AG04449 (cell line): ENCODE measurements at places on chromosomes 16 and 17.

DNA sequence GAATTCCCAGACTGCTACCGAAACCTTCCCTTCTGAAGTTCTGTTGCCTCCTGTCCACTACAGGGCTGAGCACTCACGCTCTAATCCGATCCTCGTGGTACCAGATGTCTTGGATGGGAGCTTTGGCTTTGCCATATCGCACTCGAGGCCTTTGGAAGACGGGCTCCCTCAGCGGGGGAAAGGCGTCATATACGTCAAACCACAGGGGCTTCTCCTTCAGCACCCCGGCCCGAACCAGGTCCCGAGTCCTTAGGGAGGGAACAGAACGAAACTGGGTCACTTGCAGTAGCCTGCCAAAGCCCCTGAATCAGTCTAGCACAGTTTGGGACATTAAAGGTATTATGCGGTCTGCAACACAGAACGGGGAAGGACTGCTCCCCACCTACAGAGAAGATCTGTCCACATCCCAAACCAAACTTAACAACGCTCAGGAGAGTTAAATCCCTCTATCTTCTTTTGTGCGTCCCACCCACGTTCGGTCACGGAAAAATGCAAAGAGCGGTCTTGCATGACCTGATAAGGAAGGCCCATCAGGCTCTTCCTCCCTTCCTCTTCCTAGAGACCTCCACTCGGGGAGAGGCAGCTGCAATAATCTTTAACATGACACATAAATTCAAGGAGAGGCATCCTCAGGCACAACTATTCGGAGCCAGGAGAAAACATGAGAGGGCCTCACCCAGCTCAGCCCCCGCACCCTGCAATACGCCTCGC is 526 bp downstream of the MRPS23 start:
- DNase-seq, result no peak

DNA sequence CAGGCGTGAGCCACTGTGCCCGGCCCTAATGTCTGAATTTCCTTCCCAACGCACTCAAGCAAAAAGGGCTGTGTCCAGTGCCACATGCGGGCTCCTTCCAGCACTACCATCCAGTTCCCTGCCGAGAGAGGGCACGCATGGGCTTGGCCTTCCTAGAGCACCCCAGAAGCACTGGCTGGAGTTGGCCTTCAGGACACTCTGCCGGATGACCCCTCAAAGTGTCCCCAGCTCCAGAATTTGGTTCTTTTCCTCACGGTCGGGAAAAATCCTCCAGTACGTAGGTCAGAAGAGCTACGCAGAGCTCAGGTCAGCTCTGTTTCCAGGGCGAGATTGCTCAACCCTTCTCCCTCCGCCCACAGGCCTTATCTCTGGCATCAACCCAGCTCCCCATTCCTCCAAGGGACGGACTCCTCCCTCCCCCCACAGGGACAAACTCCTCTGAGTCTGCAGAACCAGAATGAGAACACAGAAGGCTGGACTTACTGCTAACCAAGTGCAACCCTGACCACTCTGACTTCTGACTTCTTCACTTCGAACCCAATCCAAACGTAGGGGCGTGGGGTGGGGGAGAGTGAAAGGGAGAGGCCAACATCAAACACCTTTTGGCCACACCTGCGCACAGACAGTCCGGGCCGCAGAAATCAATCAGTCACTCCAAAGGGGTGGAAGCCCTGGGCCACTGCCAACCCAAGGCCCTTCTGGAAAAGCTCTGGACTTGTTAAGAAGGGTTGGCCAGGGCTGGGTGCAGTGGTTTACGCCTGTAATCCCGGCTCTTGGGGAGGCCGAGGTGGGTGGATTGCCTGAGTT is 3.6 kb downstream of the CDC42EP4 start:
- DNase-seq, result no peak

DNA sequence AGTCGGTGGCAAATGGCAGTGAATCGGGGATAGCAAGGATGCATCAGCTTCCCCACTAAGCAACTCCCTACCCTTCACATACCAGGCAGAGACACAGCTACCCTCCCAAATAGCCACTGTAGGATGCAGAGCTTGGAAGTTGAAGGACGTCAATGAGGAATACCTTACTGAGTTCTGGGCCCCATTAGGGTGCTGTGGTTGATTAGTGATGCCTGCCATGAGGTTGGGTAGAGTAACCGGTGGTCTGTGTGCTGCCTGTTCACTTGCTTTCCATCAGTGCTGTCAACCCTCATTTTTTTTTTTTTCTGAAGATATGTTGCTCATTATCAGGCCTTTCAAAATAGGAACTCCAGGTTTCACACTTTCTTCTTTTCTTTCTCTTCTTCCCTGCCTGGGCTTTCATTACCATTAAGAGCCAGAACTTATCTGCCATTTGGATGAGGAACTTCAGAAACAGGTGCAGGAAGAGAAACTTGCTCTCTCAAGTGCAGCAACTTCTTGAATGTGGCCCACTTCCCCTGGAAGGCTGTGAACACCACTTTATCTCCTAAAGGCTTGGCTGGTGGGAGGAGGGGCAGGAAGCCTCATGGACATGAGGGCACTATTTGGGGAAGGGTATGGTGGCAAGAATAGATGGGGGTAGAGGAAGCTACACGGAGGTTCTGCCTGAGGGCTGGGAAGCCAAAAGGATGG is 183.5 kb downstream of the NTN1 start:
- DNase-seq, result no peak

DNA sequence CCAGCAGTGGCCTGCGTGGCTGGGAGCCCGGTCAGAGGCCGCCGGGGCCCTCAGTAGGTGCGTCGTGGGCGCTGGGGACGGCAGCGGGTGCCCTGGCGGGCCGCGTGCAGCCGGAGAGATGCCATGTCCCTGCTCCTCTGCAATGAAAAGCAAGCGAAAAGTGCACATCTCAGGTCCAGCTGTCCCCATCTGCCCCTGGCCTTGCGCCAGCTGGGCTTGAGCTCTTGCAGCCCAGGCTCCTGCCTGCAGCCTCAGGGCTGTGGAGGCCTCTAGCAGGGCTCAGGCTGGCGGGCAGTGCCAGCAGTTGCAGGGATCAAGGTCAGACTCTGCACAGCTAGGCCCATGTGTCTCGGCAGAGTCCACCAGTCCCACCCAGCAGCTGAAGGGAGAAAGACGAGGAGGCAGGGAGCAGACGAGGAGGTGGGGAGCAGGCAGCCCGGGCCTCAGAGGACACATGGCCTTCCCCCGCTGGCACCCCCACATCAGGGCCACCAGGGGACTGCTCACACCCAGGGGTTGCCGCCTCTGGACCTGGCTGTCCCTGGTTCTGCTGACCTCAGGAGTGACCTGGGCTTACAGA is 11.2 kb downstream of the SLC16A3 start:
- no peak for DNase-seq

- DNase-seq, result no peak
Measured at GRCh38 chr17:75673487-75673886, 6.3 kb downstream of the SAP30BP start.

DNA sequence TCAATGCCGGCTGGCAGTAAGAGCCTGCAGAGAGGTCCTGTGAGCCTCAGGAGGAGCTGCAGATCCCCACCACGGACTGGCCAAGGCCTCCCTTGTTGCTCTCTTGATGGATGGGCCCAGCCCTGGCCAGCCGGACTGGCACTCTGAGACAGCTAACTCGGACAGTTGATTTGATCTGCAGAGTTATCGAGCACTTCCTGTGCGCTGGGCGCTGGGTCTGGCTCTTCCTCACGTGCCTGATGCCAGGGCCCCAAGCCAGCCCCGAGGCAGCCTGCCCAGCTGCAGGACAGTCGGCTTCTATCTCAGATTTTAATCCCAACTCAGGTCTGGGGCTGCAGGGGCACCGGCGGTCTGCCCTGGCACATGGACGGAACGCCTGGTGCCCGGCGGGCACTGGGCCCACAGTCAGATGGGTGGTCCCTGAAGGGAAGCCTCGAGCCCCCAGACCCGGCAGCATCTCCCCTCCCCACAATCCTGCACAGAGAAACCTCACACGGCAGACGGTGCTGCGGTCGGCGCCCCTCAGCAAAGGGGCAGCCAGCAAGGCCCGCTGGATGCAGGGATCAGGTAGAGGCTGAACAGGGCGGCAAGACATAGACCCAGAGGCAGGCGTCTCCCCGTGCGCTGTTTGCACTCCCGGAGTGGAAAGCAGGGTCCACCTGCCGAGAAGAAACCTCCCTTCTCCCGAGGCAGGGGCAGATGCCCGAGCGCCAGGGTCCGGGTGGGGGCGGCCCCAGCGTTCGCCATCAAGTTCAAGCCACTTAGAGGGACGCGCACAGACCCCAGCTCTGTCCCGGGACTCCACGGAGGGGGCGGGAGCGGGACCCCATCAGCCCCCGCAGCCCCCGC is 34.0 kb downstream of the TIMM22 start:
- DNase-seq, result no peak

DNA sequence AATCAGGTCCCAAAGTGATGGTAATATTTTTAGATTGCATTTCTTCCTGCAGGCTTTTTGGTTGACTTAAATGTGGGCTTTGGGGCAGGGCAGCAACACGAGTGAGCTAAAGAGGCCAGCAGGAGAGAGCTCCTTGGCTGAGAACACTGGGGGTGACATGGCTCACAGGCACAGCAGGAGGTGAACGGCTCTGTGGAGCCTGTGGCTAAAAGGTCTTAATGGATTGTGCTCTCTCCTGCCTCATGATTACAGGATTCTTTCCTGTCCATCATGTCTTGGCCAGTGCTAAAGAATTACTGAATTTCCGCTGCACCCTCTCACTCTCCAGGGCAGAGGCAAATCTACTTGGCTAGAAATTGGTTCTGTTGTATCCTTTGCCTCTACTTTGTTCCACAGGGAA is 366.6 kb downstream of the HS3ST4 start:
- no peak for DNase-seq

GRCh38 chr17:72427761-72428109 is 306.9 kb downstream of the SOX9 start:
- no peak for DNase-seq

DNA sequence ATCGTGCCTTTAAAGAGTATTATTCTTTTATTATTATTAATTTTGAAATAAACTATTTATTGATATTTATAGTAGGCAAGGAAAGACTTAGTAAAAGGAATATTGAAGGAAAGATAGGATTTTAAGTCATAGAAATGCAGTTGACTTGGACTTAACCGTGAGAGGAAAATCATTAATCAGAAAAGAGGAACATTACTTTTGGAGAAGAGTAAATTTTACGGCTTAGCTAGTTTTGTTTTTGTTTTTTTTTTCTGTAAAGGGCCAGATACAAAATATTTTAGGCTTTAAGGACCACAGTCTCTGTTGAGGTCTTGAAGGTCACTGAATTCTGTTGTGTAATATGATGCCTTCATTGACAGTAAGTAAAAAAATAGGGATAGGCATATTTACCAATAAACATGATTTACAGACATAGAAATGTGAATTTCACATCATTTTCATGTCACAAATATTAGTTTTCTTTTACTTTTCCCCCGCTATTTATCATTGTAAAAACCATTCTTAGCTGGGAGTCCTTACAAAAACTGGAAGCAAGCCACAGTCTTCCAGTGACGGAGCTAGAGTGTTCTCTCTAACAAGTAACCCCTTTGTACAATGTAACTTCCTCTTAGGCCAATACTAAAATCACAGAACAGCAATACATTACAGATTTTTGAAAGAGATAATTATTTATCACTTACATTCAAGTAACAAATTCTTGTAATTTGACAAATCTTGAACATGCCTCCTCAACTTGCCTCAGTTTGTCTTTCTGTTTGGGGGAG is 2.3 kb upstream of the KCNJ16 start:
- no peak for DNase-seq

GRCh38 chr17:2403044-2403443 is 2.2 kb upstream of the MNT start:
- no peak for DNase-seq

- DNase-seq, result no peak
Measured at GRCh38 chr17:49407086-49407485, 7.6 kb downstream of the PHB1 start.

- peak; percentile 7 for DNase-seq
Measured at GRCh38 chr17:71976011-71976649, 144.7 kb upstream of the SOX9 start.

DNA sequence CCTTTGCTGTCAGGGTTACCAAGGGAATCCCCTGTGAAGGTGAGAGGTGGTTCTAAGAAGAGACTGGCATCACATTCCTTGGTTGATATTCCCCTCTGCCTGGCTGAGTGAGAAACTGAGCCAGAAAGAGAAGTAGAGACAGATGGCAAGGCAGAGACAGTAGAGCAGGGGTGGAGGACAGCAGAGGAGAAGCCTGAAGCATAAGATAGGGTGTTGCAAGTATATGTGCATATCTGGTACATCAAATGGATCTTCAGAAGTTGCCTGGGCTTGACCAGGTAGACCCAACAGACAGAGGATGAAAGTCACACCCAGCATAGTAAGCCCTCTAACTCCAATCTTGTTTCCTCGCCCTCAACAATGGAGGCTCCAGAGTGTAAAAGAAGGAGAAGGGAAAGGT is 7.9 kb upstream of the THUMPD1 start:
- no peak for DNase-seq

DNA sequence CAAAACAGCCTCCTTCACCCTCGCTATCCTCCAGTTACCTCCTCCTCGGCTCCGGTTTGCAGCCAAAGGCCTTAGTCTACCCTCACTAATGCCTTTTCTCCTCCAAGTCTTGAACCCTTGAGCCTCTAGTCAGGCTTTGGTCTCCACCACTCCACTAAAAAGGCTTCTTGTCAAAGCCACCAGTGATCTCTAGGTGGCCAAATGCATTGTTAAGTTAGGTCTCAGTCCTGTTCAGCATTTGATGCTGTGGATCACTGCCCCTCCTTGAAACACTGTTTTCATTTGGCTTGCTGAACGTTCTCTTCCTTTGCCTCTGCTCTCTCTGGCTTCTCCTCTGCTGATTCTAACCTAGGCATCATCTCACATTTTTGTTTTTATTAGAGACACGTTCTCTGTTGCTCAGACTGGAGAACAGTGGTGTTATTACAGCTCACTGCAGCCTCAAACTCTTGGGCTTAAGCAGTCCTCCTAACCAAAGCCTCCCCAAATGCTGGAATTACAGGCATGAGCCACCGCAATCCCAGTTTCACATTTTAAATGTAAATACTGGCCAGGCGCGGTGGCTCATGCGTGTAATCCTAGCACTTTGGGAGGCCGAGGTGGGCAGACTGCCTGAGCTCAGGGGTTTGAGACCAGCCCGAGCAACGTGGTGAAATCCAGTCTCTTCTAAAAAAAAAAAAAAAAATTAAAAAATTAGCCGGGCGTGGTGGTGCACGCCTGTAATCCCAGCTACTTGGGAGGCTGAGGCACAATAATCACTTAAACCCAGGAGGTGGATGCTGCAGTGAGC is 1.1 kb downstream of the SGF29 start:
- no peak for DNase-seq

DNA sequence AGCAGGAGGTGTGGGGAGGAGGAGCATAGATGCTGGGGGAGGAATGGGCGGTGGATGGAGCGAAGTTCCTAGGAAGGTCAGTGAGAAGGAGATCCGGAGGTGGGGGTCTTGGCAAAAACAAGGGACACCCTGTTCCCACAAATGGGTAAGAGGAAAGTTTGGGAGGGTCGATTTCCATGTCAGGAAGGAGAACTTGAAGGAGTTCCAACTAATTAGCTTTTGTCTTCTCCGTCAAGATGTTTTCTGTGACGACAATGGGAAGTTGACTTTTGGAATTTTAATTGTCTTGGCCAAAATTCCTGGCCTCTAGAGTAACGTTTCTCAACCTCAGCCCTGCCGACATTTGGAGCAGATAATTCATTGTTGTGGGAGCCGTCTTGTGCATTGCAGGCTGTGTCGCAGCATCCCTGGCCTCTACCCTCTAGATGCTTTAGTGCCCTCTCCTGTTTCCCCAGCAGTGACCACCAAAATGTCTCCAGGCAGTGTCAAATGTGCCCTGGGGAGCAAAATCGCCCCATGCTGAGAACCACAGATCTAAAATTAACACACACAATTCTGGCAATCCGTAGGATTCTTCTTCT is 97.1 kb downstream of the PITPNC1 start:
- peak; percentile 41 for DNase-seq
